BE2C (cell line): ENCODE measurements at places on chromosomes 1 and 21.

DNA sequence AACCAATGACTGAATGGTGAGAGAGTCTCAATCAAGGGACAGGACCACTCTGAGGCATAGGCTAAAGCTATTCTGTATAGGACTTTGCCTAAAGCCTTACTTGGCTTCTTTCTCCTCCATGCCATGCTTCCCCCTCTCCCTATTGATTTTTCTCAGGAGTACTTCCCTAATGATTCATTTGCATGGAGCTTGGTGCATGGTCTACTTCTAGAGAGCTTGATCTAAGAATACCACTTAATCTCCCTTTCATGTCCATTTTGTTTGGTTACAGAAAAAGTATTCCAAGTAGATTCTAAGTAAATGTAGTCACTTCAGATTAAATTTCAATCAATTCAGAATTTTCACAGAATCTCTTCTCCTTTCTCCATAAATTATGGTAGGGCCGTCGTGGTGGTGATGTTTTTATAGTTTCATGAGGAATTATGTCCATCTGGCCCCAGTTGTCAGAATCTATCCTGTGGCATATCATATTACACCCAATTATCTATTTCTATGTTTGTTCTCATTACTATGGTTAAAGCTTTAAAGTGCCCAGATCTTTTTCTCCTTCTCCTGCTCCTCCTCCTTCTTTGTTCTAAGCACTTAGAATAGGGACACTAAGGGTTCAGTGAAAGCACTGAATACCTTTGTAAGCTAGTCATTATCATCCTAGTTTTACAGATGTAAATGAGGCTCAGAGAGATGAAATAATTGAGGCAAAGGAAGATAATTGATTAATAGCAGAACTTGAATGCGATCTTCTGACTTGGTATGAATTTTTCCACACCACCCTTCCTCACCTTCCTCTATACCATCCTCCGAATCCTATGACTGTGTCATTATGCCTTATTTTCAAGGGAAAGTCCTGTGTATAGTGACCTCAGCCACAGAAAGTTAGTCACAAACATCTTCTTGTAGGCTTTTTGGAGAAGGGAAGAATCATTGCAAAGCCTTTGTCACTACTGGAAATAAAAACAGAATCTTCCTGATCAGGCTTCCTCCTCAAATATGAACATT is 85.6 kb upstream of the ZRANB2 start:
- no peak for DNase-seq

- no peak for DNase-seq
Observed at GRCh38 chr1:61241973-61242381, 159.6 kb downstream of the NFIA start.

DNA sequence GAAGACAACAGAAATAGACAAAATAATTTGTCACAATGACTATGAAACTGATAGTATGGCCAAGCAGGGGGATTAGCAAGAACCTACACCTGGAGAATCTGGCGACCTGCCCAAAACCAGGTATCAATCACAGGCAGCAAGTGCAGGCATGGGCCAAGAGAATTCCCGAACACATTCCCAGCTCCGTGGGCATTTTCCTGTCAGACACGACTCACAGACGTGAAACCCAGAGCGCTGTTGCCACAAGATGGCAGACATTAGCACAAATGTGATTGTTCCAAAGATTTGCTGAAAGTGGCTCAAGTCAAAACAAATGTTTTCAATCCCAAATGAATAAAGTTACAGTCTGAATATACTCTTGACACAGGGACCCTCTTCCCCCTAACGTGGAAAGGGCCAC is 36.8 kb downstream of the HLCS start:
- no peak for DNase-seq

DNA sequence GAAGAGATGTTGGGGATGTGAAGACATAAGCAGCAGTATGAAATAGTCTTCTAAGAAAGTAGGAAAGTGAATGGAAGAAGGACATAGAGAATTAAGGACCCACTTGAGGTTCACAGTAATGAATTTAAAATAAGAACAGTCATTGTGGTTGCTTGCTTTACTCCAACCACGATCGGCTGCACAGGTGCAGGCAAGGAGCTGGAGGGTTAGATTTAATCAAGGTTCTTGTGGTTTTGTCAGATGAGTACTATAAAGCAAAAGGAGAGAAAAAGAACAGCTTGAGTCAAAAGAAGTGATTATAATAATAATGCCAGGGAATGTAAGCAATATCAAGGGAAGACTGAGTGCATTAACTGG is 46.1 kb upstream of the RBM34 start:
- no peak for DNase-seq

GRCh38 chr1:246722720-246723119 is 1.5 kb upstream of the SCCPDH start:
- no peak for DNase-seq

- no peak for DNase-seq
Observed at GRCh38 chr1:184039126-184039525, 1.6 kb upstream of the COLGALT2 start.

GRCh38 chr1:43521756-43522155 is 8.9 kb upstream of the PTPRF start:
- DNase-seq: no peak

GRCh38 chr1:227999056-227999930 is 7.5 kb upstream of the WNT3A start:
- peak; percentile 77 for DNase-seq

GRCh38 chr21:33063907-33064622 is 5.9 kb upstream of the OLIG1 start:
- DNase-seq: no peak

GRCh38 chr1:240424740-240425464 is 187.1 kb downstream of the GREM2 start:
- no peak for DNase-seq

DNA sequence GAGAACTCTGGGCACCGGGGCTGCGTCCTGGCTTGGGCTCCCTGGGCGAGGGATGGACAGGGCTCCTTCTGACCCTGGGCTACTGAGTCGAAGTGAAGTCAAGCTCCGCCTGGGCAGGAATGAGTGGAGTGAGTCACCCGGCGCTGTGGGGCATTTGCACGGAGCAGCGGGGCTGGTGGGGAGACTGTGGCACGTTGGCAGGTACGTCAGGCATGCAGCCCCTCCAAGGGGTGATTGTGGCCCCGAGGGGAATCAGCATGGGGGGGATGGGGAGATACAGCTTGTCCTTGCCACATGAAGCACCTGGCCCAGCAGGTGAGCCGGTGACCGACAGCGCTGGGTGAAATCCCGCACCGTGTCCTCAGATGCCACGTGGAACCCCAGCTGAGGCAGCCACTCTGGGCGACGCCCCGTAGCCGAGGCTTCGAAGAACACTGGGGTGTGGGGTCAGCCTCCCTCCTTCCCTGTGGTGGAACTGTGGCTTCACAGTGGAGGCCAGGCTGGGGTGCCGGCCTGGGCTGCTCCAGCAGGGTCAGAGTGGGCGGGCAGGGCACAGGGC is 62.3 kb downstream of the COL18A1 start:
- no peak for DNase-seq

- DNase-seq: no peak
Observed at GRCh38 chr1:6275826-6276782, 15.2 kb upstream of the GPR153 start.

DNA sequence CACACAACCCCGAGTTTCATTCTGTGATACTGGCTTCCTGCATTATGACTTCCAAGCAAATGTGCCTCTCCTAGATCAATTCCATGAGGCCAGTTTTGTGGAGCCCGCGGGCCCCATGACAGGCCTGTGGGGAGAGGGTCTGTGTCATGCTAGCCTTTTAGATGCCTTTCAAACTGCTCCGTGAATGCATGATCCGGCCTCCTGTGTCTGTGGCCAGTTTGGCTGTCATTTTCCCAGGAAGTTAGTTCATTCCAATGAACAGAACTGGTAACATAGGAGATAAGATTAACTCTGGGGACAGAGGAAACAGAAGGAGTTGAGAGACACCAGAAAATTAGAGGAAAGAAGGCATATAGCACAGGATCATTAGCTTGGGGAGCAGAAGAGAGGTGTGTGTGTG is 3.2 kb downstream of the FNDC7 start:
- DNase-seq: no peak
